ENCODE measurements at places on chromosomes 13 and 19. TPM values are rescaled to one million over a fixed set of nuclear protein-coding genes. Genes with fewer than 3 reads are reported as not detected.

DNA sequence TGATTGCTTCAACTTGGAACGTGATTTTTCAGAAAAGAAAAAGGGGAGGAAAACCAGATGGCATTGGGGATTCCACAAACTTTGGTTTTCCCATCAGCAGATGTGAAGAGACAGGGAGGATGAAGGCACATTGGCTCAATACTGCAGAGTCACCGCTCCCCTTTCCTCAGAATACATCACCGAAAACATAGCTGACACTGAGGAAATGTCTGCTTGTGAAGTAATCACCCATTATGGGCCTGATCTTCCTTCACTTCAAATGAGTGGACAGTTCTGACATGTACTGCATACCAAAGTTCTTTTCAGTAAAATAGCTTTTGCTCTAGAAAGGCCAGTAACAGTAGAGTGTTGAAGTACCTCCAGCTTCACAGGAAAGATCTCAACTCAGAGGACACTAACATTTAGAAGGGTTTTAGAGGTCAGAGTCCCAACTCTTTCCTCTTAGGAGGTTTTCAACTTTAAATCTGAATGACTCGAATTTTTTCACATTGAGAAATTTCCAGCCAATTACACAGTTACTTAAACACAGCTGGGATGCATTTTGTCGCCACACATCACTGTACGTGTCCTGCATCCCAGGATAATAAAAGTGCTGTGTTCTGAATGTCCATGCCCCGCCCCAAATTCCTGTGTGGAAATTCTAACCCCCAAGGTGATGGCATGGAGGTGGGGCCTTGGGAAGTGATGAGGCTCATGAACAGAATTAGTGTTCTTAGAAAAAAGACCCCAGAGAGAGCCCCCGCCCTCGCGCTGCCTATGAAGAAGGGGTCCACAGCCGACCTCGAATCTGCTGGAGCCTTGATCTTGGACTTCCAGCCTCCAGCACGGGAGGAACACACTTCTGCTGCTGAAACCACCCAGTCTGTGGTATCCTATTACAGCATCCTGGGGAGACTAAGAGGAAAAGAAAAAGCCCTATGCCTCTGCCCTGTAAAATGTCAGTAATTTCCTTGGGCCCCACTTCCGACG, 77.7 kb downstream of the COL4A1 start:
- H3K27ac ChIP-seq = peak overlapping the region; percentile 3
- H3K27me3 ChIP-seq = no peaks in the 10 kb centered on the region
- no peak overlapping the region for H3K4me3 ChIP-seq
- peaks cover 38% of the 10 kb centered on the region for H3K4me1 ChIP-seq

DNA sequence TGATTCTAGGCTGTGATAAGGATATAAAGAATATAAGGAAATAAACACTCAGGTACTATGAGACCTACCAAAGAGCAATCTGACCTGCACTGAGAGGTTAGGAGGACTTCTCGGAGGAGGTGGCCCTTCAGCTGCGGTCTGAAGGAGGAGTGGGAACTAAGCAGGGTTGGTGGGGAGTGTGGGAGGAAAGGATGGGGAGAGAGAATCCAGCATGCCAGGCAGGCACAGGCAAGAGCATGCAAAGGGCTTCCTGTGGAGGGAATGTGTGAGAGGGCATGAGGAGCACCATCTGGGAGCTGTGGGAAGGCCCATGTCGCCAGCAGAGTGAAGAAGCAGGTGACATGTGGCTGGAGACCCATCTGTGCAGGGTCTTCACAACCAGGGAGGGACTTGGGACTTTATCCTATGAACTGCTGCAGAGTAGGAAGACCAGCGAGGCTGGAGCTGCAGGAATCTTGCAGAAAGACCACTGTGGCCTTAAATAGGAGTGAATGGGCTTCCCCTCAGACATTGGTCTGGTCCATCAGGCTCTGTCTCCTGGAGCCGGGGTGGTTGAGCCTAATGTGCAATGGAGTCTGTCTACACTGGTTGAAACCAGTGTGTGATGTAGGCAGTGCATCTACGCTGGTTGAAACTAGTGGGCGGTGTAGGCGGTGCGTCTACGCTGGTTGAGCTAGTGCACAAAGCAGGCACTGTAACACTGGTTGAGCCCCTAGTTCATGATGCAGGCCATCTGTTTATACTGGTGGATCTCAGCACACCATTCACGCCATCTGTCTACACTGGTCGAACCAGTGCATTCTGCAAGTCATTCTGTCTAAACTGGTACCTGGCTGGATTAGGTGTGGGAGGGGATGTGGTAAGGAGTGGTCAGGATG, 6.4 kb downstream of the CHST8 start:
- no peak for DNase-seq
- H3K4me1 ChIP-seq = no peaks in the 10 kb centered on the region
- no peak overlapping the region for H3K27ac ChIP-seq
- peaks cover 19% of the 10 kb centered on the region for H3K27me3 ChIP-seq

The FFAR2 gene
- total RNA-seq = not detected

The TINCR gene
- 0.38 TPM for total RNA-seq
